Left kidney (tissue), 8 donors: ENCODE measurements at places on chromosomes 12 and 14.

DNA sequence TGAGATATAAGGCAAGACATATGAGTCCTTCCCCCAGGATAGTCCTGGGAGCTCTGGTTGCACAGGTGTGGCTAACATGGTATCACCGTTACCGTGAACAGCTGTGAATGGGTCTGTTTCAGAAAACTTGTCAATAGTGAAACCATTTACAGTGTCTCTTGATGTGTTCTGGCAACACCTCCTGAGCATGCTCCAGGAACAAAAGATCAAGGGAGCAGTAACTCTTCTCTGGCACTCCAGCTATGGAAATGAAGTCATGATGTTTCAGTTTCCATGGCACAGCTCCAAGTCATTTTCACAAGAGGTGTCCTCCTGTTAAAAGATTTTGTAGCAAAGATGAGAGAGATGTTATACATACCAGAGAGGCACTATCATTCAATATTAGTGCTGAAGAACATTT lies 253.7 kb downstream of the SNAPC1 start:
- DNase-seq: no peak

DNA sequence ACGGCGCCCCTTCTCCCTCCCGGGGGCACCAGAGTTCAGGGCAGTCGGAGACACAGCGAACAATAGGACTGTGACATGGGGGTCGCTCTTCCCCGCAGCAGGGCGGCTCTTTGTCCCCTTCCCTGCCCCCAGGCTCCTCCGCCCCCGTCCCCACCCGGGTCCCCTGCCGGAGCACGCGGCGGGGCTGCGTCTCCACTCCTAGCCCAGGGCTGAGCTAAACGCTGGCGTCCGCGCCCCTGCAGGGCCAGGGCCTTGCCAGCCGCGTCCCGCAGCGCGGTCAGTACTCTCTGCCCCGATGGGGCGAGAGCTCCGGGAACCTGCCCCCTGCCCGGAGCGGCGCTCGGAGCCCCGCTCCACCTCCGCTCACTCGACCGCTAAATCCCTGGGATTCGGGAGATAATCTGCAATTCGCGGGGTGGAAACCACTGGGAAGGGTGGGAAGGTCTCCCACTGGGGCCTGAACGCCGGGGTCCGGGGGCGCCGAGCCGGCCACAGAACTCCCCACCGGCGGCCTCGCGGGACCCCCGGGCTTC lies 825 bp upstream of the CCDC85C start:
- no peak for DNase-seq

DNA sequence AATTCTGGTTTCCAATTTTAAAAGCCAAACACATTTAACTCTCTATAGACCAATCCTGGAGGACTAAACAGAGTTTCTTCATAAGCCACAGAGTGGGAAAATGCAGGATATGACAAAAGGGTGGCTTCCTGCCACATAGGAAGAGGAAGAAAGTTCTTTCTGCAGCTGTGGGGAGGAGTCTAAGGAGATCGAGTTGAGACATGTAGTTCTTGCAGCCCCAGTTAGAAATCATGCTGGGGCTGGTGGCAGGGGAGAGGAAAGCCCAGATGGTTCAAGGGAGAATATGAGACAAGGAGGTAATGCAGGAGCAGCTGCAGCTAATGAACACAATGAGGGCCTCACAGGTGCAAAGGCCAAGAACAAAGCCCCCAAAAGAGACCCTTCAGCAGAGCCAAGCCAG lies 85.0 kb upstream of the ARID2 start:
- DNase-seq: no peak

- DNase-seq: no peak
Measured at GRCh38 chr14:79947440-79948054, 263.8 kb downstream of the DIO2 start.

DNA sequence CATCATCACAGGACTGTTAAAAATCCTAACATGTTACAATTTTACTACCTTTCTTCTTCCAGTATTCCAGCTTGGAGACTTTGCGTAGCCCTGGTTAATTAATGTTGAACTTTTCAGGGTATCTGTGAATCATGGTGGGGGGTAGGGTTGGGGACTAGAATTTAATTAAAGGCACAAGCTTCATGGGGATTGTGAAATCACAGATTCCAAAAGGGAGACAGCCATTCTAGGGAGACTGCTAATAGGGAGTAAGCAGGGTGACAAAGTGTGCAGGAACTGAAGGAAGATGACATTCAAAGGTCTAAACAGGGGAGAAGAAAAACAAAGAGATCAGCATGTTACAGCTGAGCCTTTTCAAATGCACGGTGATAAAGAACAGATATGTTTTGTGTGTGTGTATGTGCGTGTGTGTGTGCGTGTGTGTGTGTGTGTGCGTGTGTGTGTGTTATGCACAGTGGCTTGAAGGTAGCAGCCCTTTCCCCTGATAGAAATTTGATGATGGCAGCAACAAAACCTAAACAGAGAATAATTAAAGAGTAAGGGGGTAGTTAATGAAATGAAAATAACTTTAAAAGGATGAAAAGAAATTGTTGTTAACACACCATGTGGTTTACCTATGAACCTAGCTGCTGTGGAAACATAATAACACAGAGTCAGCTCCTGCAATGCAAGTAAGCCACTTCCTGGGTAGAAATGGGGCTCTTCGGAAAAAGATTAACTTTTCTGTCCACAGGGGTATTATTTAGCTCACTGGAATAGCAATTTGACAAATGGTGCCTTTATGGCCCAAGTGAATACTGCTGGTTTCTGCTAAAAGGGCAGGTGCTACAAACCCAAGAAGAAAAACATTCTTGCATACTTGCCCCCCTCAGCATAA lies 581.7 kb downstream of the DIO2 start:
- DNase-seq: peak; percentile 19

- no peak for DNase-seq
Measured at GRCh38 chr14:29636870-29637269, 290.8 kb downstream of the PRKD1 start.

- no peak for DNase-seq
Measured at GRCh38 chr12:131738196-131738595, 27.3 kb downstream of the SFSWAP start.

- no peak for DNase-seq
Measured at GRCh38 chr12:24840046-24840800, 108.7 kb downstream of the BCAT1 start.

DNA sequence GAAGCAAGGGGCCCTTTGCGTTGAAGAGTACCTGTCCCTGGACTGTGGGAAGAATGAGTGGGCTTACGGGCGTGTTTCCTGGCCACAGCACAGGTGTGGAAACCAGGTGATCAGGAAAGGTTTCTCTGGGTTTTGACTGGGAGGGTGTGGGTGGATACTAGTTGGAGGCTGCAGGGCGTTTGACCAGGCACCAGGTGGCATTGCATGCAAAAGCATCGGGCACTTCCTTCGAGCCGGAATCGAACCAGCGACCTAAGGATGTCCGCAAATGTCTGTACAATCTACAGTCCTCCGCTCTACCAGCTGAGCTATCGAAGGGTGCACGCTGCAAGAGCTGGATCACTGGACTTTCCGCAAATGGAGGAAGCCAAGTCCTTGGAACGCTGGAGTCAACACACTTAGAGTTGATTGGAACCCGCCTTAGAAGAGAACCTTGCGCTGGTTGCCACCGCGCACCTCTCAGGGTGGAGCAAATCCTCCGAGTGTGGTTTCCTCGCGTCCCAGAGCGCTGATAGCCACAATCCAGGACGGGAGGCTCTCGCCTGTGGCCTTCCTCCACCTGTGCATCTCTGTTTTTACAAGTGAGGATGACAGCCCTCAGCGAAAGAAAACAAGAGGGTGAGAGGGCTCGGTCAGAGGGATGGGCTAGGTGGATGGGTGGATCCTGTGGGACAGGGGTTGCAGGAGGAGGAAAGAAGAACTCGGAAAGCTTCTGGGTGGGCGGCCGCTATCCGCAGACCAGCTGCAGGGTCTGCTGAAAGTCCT lies 21.2 kb upstream of the RNASE4 start:
- DNase-seq: peak; percentile 51

DNA sequence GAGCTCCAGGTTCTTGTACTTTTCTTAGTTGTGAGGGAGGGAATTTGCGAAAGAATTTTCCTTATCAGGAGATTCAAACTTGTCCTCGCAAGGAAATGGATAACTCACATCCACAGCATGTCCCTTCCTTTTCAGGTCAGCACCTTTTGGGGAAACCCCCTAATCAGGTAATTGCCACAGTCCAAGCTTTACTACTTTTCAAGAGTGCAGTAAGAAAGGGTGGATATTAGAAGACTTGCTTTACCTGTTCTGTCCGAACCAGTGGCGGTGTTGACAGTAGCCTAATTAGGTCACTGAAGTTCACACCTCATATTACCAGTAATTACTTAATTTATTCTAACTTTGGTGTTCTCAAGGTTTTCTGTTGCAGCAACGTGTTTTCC lies 6.7 kb upstream of the C12orf50 start:
- DNase-seq: no peak

DNA sequence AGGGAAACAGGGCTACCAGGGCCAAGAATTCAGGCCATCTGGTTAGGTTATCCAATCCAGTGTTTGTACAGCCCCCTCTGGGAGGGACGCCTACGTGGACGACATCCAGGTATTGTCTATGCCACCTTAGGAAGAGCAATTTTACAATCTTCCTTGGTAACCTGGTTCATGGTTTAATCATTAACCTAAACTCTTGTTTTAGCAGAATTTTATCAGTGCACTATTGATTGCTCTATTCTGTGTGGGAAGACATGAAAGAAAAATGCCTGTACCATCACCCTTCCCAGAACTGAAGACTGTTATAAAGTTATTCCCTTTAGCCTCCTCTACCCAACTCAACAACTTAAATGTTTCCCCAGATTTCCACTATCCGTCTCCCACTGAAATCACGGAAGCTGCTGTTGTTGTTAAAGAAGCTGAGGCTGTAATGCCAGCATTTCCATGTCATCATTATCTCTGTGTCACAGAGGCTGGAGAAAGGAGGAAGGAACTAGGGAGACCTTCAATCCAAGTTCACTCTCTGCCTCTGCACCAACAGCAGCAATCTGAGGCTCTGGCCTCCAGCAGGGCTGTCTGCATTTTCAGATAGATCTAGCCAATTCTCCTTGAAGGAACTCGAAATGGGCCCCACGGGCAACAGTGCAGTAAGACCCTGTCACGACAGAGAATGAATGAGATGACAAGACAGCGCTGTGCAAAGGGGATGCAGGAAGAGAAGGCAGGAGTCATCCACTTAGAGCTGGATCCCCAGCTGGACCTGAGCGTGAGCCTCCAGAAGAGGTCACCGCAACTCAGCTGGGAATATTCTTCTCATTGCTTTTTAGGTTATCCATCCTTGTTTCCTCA lies 183.4 kb upstream of the GZMB start:
- peak; percentile 27 for DNase-seq

DNA sequence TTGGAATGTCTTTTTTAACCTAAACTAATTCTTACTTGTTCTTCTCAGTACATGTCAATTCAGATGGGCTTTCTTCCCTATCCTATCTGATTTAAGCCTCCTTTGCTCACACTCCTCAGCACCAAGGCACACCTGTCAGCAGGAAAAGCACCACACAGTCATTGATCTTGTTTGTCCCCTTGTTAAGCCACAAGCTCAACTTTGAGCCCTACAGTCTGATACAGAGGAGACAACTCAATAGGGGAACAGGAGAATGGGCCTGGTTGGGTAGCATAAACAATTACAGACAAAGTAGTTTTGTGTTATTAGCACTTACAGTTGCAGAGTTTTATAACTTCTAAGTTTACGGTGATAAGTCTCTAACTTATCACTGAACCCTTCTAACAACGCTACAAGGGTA lies 29.5 kb upstream of the SYCP3 start:
- no peak for DNase-seq

DNA sequence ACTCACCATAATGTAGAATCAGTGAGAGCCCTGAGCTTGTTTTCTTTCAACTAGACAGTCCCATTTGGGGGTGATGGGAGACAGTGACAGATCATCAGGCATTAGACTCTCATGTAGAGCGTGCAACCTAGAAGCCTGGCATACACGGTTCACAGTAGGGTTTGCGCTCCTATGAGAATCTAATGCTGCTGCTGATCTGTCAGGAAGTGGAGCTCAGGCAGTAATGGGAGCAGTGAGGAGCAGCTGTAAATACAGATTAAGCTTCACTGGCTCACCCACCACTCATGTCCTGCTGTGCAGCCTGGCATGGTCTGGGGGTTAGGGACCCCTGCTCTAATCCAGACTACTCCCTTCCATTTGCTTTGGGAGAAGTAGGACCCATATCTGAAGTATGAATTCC lies 55.6 kb downstream of the FNTB start:
- no peak for DNase-seq

- DNase-seq: no peak
Measured at GRCh38 chr12:41661141-41661765, 473.1 kb downstream of the PDZRN4 start.

DNA sequence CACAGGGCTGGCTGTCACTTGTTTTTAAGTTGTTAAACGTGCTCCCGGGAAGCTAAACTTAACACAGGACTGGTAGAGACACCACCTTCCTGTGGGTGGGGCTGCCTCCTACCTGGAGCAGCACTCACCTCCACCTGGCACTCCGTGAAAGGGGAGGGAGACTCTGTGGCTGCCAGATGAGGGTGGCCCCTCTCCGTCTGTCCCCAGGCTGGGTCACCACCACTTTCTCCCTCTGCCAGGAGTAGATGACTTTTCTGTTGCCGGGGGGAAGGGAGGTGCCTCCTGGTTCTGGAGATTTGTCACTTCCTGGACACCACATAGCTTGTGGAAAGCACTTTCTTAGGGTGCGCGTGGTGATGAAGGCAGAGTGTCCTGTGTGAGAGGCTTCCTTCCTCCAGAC lies 81.3 kb downstream of the WDR20 start:
- DNase-seq: no peak

- no peak for DNase-seq
Measured at GRCh38 chr14:79417961-79418360, 793.3 kb downstream of the DIO2 start.

- DNase-seq: no peak
Measured at GRCh38 chr12:75488553-75488952, 8.0 kb downstream of the GLIPR1 start.

DNA sequence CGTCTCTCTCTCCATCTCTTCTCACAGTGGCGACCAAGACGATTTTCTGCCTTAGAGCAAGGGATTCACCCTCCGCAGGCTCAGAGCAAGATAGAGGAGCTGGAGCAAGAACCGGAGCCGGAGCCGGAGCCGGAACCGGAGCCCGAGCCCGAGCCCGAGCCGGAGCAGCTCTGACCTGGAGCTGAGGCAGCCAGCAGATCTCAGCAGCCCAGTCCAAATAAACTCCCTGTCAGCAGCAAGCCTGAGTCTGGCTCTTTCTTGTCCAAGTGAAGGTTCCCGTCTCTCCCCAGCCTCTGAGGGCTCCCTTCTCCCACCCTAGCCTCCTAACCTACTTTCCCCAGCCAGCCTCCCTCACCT lies 5.9 kb downstream of the LAG3 start:
- no peak for DNase-seq

DNA sequence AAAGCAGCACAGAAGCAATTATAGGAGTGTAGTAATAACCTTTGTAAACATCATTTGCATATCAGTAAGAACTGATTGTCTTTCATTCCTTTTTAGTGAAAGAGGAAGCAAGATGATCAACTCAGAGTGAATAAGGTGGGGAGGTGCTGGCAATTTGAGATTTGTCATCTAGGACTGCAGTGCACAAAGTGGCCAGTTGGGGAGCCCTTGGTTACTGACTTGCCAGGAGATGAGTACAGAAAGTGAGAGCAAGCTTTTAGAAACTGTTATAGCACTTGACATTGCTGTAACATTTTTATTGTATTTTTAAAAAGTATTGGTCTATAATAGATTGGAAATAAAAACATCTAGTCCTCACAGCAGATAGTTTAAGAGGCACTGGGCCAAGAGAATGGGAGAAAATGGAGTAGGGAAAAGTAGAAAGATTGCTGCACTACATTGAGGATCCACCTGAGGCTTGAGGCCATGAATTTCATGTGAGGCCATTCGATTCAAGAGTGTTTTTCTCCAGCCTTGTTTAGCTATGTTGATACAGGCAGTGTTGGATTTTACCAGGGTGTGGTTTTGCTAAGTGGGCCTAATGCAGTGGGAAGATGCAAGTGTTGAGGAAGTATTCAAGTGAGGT lies 98.2 kb downstream of the SNAPC1 start:
- peak; percentile 28 for DNase-seq

GRCh38 chr12:92149563-92149962 lies 3.9 kb upstream of the BTG1 start:
- no peak for DNase-seq
